ENCODE measurements at places on chromosomes 7 and 10.

DNA sequence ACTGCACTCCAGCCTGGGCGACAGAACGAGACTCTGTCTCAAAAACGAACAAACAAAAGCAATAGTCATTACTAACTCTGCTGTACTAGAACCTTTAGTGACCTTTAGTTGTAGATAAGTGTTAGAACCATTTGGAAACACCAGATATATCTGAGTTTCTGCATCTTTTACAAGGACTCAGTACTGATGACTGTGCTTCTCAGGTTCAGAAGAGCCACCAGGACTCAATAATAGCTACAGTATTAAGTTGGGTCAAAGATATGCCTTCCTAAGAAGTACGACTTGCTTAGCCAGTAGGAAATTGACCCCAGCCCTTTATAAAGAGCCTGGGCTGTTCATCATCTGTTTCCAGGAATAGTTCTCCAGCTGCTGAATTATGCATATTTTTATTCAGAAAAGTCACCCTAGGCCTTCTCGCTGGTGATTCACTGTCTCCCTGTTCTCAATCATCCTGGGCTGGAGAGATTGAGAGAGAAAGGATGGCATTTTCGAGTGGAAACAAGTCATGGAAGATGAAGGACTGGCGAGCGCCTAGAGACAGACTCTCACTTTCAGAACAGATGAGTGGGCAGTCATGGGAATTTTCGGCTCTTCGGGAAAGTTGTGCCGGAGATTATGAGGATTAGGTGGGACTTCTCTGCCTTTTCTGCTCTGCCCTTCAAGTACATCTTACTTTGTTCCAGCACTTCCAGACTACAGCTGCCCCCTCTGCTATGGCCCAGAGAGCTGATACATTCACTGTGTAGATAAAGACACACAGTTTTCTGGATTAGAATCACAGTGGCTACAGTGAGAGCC, 316.1 kb downstream of the CCDC3 start:
- no peak for DNase-seq

DNA sequence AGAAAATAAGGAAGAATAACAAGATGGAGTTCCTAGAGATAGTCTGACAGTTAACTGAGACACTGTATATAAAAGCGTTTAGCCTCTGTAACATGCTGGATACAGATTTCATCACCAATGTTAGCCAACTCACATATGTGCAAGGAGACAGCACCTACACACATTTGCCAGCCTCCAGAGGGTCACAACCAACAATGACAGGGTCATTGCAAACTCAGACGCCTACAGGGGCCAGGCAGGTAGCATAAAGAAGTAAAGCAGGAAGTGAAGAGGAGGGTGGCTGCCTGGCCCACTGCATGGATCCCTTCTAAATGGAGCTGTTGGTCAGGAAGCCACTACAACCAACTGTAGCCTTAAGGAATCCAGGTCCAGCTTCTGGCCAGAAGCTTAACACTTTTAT, 50.4 kb downstream of the NRAP start:
- no peak for DNase-seq

- no peak for DNase-seq
Observed at GRCh38 chr7:106248600-106248999, 36.2 kb downstream of the NAMPT start.

GRCh38 chr10:120942806-120943413, 91.7 kb downstream of the WDR11 start:
- peak; percentile 50 for DNase-seq

DNA sequence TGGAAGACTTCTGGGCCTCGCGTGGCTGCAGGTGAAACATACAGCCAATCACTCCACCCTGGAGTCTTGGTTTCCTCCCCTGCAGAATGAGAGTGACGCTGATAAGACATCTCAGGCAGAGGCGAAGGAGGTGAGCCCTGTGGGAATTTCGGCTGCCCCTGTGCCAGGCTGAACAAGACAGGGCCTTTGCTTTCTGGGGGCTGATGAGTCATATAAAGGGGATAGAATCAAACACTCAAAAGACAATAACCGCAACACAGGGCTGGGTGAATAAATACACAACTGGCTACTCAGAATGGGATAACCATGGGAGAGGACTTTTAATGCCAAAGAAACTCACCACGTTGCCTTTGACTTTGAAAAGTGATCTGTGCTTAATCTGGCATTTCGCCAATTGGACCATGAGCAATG, 143.8 kb downstream of the KCNMA1 start:
- DNase-seq: no peak

- DNase-seq: peak; percentile 70
Observed at GRCh38 chr7:90595801-90596670, at the start of gene CDK14. CDK14 (plus strand) TSS chr7:90596321; CDS start chr7:90596628, 307 bp downstream.

DNA sequence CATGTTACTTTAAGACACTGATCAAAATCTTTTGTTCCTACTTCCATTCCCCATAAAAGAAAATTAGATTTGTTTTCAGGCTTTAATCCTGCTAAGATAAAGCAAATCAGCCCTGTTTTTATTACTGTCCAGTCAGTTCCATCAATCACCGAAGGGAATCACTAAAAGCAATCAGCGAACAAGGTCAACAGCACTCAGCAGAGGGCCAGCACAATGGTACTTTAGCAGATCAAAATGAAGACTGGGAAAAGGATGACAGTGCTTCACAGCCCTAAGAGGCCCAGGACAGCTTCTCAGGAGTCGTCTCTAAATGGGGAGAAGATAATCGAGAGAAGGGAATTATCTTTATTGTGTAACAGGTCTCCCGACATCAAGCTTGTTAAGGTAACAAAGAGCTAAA, 32.7 kb downstream of the SEM1 start:
- DNase-seq: no peak

GRCh38 chr10:61983255-61983654, 81.8 kb downstream of the ARID5B start:
- DNase-seq: no peak

- DNase-seq: no peak
Observed at GRCh38 chr10:54799506-54799905, 1.5 kb downstream of the PCDH15 start.

GRCh38 chr10:79404690-79405131, 40.7 kb downstream of the ZCCHC24 start:
- no peak for DNase-seq

GRCh38 chr7:155231241-155231800, 66.4 kb upstream of the INSIG1 start:
- DNase-seq: no peak

DNA sequence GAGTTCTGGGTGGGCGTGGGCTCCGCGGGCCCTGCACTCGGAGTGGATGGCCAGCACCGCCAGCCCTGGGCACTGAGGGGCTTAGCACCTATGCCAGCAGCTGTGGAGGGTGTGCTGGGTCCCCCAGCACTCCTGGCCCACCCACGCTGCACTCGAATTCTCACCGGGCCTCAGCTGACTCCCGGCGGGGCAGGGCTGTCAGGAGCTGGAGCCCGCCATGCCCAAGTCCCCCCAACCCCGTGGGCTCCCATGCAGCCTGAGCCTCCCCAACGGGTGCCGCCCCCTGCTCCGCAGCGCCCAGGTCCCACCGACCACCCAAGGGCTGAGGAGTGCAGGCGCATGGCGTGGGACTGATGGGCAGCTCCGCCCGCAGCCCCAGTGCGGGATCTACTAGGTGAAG, 93.1 kb downstream of the SLC25A13 start:
- no peak for DNase-seq

GRCh38 chr7:8277394-8277982, 15.5 kb upstream of the ICA1 start:
- no peak for DNase-seq

- no peak for DNase-seq
Observed at GRCh38 chr7:25068502-25069213, 56.4 kb downstream of the CYCS start.

GRCh38 chr10:97047083-97047736, 138.5 kb downstream of the SLIT1 start:
- DNase-seq: no peak

GRCh38 chr10:75236178-75236825, 545 bp upstream of the COMTD1 start:
- DNase-seq: no peak

DNA sequence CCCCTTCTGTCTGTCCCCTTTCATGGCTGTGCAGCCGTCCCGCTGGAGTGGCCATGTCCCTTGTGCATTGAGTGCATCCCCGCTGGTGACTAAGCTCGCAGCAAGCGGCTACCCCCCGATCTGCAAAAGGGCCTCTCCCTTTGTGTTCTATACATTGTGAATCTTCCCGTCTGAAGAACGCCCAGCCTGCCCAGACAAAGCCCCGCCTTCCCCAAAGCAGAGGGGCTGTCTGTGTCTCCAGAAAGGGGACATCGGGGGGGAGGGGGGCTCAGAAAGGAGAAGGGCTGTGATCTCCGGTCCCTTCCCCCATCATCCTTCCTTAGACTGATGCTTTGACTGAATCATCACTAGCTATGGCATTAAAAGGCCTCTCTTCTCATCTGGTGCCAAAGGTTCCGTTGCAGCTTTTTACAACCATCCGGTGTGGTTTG, 11.9 kb downstream of the NPTX2 start:
- DNase-seq: no peak

GRCh38 chr7:110800984-110801383, 289.9 kb upstream of the LRRN3 start:
- DNase-seq: no peak

GRCh38 chr7:46071076-46071475, 150.0 kb upstream of the IGFBP3 start:
- DNase-seq: peak; percentile 9

GRCh38 chr7:157436763-157437480, 100.1 kb downstream of the DNAJB6 start:
- no peak for DNase-seq

DNA sequence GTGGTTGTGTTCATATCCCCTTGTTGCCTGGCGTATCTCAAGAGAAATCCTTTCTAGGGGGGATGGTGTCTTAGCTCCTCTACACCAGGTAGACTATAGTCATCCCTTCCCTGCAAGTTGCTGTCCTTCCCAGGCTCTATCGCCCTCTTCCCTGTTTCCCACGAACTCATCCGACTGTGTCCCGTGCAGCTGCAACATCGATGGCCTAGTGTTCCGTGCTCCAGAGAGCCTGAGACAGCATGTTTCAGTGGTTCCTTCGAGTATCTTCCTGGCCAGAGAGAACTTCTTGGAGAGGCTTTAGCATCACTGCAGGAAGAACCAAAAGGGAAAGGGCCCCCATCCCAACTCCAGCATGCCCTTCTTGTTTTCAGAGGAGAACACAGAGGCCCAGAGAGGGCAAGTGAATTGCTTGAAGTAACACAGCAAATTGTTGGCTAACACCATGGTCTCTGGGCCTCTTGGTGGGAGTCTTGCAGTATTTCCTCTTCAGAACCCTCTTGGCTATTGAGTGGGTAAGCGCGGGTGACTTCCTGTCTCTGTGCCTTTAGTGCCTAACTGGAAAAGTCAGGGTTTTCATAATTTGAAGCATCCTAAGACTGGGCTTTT, 162.9 kb downstream of the RGS10 start:
- DNase-seq: no peak

- DNase-seq: no peak
Observed at GRCh38 chr10:13706604-13707003, 119.8 kb downstream of the PRPF18 start.

DNA sequence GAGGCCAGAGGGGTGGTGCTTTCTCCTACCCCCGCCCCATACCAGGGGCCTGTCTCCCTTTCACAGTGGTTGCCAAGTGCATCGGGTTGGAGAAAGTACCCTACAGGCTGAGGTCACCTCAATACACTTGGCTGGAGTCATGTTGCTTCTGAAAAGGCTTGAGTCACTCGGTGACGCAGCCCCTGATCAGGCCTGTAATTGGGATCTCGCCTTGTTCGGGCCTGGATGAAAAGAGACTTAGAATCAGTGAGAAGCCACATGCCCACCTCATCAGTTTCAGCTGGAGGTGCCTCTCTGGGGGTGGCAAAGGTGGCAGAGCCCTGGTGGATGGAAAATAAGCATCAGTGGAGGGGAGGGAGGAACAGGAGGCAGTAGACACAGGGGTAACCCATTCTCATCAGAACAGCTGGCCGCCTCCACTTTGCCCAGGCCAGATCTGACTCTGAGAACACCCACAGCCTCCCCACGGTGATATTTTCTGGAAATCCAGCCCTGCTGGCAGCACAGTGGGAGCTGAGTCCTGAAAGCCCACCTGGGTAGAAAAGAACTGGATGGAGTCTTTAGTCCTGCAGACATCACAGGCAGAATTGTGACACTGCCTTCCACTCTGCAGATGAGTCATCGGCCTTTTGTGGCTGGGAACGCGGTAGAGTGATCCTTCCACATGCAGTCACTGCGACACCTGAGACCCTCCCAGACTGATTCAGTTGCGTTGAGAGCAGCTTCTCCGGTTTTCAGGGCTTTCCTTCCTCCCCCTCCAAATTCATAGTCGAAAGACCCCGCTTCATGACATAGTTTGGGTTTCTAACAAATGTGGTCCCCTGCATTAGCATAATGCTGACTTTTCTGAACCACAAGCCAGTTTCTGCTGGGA, 108.0 kb downstream of the GRK5 start:
- peak; percentile 89 for DNase-seq

DNA sequence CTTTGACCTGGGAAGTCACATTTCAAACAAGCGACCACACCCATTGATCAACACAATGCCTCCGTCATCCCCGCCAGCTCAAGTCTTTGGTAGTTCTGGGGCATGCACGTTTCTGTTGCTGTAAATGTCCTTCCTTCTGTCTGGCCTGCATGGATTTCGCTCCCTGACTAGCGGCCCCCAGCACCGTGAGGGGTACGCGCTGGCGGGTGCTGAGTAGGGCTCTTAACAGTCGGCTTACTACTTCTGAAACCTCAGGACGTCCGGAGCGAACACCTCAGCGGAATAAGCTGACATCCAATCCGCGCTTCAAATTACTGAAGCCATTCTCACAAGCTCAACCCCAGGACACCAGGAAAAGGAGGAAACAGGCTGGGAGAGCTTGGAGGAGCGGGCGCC, 505 bp downstream of the NUDCD3 start:
- peak; percentile 21 for DNase-seq

GRCh38 chr10:85621562-85621961, 745.0 kb downstream of the GRID1 start:
- DNase-seq: no peak

DNA sequence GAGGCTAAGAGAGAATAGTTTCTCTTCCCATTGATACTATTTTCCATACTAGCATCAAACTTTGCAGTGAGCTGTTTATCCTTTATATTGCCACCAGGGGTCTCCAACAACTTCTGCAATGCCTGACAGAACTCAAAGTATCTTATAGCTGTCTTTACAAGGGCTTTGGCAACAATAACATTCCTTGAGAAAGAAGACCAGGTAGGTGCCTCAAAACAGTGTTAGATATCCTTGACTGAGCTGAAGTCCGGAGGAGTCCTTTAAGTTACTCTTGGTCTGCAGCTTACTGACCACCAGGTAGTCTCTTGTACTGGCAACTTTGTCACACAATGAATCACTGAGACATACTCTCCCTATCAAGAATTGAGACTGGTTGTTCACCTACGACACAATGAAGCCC, 30.0 kb upstream of the TES start:
- peak; percentile 61 for DNase-seq

GRCh38 chr7:71429083-71429482, 297.1 kb downstream of the GALNT17 start:
- no peak for DNase-seq

GRCh38 chr7:26950889-26951288, 86.5 kb upstream of the SKAP2 start:
- DNase-seq: no peak

Measured in HCEC 1CT (cell line).